ENCODE measurements at places on chromosomes 12 and 14.

- DNase-seq: peak; percentile 46
These were observed 189.7 kb downstream of the EPS8 start for GRCh38 chr12:15599266-15600037.

- peak; percentile 19 for DNase-seq
These were observed 6.4 kb upstream of the GAS2L3 start for GRCh38 chr12:100566887-100567637.

DNA sequence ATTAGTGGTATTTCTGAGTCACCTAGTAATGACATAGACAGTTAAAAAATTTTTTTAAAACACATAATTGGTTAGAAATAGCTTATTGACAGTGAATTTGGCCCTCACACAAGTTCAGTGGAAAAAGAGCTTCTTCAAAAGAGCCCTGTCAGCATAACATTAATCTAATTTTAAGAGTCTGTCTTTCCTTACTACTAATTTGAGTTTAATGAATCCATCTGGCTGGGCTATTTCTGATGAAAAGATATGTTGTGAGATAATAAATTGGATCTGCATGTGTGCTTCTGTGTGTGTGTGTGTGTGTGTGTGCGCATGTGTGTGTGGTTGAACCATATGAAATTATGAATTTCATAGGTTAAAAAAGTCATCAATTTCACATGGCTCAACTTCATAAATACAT, 1045.2 kb downstream of the FLRT2 start:
- DNase-seq: peak; percentile 38

DNA sequence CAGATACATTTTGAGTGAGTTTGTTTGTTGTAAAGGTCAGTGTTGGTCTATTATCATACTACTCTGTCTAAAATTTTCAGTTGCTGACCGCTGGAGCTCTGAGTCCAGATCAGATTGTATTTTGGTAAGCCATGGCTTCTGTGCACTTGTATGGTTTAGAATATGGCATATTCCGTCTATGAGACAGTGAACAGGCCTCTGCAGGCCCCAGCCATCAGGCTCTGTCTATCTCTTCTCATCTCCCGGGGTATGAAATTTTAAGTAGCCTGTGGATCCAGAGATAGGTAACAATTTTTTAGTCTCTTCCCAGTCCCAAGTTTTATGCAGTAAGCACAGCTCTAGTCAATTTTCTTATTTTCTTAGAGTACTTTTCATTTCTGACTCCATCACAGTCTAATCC, 1929.1 kb upstream of the SEL1L start:
- no peak for DNase-seq

GRCh38 chr12:87953256-87953860, 75.8 kb downstream of the C12orf50 start:
- DNase-seq: peak; percentile 43

GRCh38 chr12:704516-705242, 41.4 kb upstream of the NINJ2 start:
- no peak for DNase-seq

DNA sequence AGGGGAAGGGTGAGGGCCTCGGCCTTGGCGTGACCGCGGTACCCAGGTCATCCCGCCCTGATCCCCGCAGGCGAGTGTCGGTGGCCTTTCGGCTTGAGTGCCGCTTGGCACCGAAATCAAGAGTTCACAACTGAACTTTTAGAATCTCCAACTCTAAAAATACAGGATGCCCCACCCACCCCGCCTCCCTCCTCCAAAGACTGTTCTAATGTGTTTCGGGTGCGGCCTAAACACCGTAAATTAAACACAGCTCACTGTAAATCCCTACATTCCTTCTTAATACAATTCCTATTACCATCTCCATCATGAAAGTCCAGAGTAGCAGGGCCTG, 11.4 kb downstream of the SCNN1A start:
- DNase-seq: no peak

DNA sequence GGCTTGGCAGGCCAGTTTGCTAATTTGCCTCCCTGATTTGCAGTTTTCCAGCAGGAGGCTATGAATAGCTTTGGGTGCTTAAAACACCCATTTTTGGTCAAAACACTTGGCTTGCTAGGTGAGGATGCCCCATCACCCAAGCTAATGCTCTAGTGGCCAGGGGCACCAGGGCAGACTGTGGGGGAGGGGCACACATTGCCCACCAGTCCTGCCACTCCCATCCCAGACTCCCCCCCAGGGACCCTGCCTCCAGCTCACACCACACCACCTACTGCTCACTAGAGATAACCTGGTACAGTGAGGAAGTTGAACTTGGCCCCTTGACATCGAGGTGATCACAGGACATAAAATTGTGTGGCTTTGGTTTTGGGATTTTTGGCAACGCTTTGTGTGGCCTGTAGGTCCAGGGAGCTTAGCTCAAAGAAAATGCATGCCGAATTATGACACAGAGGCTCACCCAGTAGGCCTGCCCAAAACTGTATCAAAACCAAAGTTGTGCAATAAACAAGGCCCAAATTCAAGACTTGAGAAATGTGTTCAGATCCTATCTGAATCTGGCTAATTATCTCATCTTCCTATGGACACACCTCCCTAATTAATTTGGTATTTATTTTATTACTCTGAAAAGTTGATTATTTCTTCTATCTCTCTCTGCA, 4.3 kb downstream of the NUAK1 start:
- DNase-seq: no peak

DNA sequence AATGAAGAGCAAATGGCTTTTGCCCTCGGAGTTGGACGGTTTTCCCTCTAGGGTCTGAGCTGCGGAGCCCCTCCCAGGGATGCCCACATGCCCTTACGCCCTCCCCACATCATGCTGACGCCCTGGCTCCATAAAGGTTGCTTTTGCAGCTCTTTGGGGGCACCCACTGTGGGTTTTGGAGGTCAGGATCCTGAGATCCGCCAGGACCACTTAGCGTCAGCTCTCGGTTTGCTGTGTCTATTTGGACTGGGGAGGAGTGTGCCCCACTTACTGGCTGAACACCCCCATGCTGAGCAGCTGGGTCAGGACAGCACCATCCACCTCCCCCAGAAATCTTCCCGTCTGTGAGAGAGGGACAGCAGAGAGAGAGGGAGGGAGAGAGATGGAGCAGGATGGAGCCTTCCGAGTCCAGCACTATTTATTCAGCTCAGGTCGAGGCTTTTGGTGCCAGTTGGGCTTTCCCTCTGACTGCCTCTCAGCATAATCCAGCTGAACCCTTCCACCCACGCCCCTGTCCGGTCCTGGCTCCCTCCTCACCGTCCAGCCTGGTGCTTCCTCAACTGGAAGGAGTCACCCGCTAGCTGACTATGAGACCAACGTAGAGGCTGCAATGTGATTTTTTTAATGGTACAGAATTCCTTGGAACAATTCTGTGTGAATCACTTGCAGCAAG, 18.9 kb upstream of the LRTM2 start:
- DNase-seq: no peak

GRCh38 chr14:76106188-76106587, 45.5 kb upstream of the GPATCH2L start:
- DNase-seq: no peak

GRCh38 chr12:120758798-120759590, 33.4 kb downstream of the ACADS start:
- DNase-seq: no peak

- DNase-seq: peak; percentile 58
These were observed 437 bp downstream of the ERO1A start for GRCh38 chr14:52694761-52695480.

- DNase-seq: no peak
These were observed 42.3 kb downstream of the KIF26A start for GRCh38 chr14:104180561-104181165.

DNA sequence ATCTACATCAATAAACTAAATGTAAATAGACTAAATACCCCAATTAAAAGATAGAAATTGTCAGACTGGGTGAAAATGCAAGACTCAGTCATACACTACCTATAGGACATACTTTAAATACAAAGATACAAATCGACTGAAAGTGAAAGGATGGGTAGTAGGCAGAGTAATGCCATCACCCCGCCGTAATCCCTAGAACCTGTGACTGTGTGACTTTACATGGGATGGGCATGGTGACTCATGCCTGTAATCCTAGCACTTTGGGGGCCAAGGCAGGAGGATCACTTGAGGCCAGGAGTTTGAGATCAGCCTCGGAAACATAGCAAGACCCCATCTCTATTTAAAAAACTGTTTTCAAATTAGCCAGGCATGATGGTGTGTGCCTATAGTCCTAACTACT, 2.6 kb upstream of the EVL start:
- DNase-seq: no peak

DNA sequence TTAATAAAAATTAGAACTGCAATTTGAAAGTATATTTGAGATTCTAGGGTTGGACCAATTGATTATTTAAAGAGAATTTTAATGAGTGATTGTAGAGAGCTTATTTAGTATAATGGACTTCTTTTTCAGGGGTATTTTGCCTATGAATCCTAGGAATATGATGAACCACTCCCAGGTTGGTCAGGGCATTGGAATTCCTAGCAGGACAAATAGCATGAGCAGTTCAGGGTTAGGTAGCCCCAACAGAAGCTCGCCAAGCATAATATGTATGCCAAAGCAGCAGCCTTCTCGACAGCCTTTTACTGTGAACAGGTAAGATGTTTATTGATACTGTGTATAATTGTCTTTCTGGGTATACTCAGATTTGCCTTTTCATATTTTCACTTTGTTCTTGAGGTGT, 35.9 kb upstream of the KCNMB4 start:
- DNase-seq: no peak

DNA sequence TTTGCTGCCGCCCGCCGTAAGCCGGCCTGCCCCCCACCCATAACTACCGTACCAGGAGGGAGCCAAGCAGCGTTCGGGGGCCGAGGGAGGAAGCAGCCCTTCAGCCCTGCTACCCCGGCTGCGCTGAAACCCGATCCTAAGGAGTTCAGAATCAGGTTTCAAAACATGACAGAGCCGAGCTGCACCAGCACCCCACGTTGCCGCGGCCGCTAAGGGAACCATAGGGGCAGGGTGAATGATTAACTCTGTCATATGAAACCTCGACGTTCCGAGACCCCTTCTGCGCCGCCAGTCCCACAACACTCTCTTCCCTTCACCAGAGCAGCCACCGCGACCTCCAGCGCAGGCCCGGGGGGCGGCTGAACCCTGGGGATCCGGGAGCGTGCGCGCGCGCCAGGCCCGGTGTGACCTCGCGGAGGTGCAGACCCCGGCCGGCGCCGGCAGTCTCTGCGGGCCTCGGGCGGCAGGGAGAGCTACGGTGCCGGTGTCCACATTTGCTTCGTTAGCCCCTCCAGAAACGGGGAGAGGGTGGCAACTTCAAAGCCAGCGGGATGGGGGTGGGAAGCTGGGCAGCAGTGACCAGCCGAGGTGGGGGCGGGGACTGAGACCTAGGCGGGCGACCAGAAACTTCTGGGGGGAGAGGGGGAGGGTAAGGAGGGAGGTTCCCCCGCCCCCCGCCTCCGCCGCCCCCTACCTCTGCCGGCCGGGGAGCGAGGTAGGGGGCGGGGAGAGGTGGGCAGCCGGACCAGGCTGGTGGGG, 1.6 kb downstream of the SIX4 start:
- peak; percentile 74 for DNase-seq

DNA sequence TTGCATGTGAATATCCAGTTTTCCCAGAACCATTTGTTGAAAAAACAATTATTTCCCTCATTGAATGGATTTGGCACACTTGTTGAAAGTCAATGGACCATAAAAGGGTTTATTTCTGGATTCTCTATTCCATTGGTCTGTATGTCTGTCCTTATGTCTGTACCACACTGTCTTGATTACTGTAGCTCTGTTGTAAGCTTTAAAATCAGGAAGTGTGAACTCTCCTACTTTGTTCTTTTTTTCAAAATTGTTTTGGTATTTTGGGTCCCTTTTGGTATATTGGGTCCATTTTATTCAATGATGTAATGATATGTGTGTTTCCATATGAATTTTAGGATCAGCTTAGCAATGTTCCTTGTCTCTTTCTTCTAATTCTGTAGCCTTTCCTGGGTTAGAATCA, 64.8 kb downstream of the PPP2R5C start:
- DNase-seq: no peak

- DNase-seq: no peak
These were observed 107.9 kb downstream of the MYRFL start for GRCh38 chr12:69932676-69933552.

DNA sequence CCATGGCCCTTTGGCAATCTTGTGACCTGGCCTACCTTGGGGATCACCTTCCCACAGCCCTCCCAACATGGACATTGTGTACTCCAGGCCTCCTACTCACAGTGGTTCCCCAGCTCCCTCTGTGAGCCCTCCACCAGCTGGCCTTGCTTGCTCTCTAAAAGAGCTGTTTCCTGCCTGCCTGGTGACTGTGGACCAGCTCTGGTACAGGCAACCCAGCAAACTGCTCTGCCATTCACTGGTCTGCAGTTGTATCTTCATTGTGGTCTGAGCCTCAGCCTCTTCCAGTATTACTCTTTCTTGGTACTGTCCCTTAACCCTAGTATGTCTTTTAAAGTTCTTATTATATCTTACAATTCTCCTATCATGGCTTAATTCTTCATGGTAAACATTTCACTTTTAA, 236.2 kb downstream of the KTN1 start:
- DNase-seq: no peak

GRCh38 chr12:65828711-65829339, 4.5 kb downstream of the HMGA2 start:
- no peak for DNase-seq

- DNase-seq: no peak
These were observed 36.4 kb upstream of the MBIP start for GRCh38 chr14:36356862-36357261.

DNA sequence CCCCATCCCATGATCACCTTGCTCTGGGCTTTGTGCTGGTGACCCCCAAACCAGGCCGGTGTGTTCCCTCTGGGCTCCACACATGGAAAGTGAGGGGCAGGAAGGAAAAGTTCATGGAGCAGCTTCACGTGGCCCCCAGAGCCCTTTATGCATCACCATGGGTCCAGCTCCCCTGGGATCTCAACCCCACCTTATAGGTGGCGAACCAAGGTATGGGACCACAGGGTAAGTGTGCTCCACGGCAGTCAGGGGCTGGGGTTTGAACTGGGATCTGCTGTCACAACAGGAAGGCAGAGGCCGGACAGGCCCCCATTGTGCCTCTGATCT, 7.4 kb upstream of the BEGAIN start:
- no peak for DNase-seq

DNA sequence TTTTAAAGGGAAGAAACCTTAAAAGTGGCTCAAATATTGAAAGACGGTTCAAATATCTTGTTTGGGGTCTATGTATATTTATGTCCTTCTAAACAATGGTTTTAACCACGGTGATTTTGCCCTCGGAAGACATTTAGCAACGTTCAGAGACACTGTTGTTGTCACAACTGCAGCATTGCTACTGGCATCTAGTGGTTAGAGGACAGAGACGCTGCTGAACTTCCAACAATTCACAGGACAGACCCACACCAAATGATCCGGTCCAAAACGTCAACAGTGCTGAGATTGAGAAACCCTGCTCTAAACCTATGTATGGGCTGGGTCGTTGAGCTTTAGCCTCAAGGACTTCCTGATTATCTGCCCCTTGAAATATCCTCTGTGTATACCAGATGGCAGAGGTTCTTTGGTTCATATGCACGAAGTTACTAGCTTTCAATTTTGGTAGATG, 1.7 kb downstream of the ANGEL1 start:
- peak; percentile 30 for DNase-seq

- DNase-seq: no peak
These were observed 8.8 kb upstream of the CEP170B start for GRCh38 chr14:104856157-104856868.

All from EL (cell line).